ENCODE measurements at places on chromosomes 7 and 10.

DNA sequence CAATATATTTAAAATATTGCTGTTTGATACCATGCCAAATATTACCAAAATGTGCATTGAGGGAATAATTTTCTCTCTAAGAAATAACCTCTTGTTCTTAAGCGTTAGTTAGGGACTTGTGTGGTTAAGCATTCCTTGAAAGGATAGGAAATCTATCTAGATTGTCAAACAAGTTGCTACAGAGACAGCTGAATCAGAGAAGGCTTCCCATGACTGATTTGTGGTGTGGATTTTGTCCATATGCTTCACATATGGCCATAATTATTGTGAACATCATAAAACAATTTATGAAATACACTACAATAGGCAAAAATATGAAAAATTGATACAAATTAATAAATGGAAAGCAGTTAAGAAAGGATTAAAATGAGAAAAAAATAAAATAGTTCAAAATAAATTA lies 96.3 kb downstream of the GNAT3 start:
- DNase-seq = peak; percentile 29

- DNase-seq = no peak
These were observed 48.9 kb downstream of the CUX1 start for GRCh38 chr7:101866328-101866727.

DNA sequence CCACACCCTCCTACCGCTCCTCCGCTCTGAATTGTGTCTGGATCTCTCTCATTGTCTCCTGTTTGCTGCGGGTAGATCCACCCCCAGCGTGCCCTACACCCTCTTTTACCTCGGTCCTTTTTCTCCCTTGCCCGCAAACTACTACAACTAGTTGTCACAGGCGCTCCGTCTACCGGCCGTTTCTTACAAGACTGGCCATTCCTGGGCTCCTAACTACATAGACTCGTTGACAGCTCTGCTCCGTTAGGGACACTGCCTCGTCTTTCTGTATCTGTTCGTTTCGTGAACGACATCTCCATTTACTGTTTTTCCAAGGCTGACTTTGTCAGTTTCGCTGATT lies 786 bp downstream of the TAF3 start:
- peak; percentile 46 for DNase-seq

- DNase-seq = no peak
These were observed 53.1 kb upstream of the GTF2IRD1 start for GRCh38 chr7:74400420-74401136.

DNA sequence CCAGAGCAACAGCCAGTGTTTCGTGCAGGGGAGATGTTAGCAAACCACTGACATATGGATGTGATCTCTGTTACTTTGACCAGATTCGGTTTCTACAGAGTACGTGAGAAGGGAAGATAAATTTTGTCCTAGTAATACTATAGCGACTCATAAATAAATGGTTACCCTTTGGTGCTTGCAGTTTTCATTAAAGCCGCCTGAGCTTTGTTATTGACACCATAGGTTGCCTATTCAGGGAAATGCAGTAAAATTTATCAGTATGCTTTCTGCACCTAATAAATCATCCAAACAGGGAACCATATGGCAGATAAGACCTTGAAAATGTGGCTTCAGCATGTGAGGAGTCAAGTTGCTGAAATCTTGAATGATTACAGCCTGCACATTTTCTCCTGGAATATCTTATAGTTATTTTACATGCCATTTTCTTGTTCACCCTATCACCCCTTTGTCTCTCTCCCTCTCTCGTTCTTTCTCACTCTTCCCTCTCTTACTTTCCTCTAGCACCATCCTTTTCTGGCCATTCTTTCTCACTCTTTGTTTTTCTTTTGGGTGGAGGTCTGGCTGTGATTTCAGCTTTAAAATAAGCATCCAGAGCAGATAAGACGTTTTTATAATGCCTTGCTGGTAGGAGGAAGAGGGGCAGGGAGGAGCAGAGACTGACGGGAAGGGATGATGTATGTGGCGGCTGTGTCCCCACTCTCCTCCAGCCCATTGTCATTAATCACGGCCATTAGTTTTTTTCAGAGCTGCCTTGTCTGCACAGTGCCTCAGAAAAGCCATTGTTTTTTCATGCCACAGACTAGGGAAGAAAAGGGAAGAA lies 182.5 kb downstream of the LRMDA start:
- no peak for DNase-seq

GRCh38 chr10:34760606-34761005 lies 54.5 kb downstream of the PARD3 start:
- no peak for DNase-seq

GRCh38 chr10:51846856-51847506 lies 147.6 kb upstream of the CSTF2T start:
- no peak for DNase-seq

- no peak for DNase-seq
These were observed 140.8 kb upstream of the FAM20C start for GRCh38 chr7:51456-52068.

GRCh38 chr7:12323415-12323814 lies 80.2 kb downstream of the VWDE start:
- no peak for DNase-seq

- no peak for DNase-seq
These were observed 73.2 kb upstream of the GTF2I start for GRCh38 chr7:74584160-74584954.

GRCh38 chr10:112054516-112054915 lies 129.0 kb downstream of the GPAM start:
- DNase-seq = no peak

DNA sequence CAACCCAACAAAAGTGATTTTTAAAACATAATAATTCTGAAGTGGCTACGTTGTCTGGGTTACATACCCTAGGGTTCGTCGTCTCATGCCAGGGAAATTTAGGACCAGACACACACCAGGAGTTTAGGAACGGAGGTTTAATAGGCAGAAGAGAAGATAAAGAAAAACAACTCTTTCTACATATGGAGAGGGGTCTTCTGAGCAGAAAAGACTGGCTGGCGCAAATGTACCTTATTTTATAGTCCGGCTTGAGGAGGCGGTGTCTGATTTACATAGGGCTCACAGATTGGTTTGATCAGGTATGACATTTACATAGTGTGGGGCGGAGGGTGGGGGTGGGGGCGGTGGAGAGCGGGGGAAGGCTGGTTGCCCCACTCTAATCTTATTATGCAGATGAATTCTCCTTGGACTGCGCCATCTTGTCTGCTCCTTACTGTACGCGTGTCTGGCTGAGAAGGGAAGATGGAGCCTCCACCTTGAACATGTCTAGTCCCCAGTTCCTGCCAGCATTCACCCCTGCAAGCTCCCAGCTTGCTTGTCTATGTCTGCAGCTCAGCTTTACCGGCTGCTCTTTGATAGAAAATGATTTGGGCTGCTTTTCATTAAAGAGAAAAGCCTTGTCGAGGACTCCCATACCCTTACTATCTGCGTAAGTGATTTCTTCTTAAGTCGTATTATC lies 98.7 kb downstream of the RALA start:
- no peak for DNase-seq

DNA sequence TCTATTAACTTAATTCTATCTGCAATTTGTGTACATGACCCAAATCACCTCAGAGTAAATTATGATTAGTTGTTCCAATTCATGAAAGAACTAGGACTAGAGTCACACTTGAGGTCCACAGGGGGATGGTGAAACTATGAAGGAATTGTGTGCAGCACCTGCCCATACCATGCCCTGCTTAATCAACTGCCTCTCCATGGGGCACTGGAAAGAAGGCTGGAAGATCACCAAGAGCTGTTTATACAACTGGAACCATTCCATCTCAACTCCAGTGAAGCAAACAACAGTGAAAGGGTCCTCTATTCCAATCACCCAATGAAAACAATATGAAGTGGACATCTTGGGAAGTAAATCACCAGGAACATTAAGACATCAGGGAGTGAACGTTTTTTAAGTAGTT lies 98.7 kb upstream of the SEMA3D start:
- DNase-seq = no peak

DNA sequence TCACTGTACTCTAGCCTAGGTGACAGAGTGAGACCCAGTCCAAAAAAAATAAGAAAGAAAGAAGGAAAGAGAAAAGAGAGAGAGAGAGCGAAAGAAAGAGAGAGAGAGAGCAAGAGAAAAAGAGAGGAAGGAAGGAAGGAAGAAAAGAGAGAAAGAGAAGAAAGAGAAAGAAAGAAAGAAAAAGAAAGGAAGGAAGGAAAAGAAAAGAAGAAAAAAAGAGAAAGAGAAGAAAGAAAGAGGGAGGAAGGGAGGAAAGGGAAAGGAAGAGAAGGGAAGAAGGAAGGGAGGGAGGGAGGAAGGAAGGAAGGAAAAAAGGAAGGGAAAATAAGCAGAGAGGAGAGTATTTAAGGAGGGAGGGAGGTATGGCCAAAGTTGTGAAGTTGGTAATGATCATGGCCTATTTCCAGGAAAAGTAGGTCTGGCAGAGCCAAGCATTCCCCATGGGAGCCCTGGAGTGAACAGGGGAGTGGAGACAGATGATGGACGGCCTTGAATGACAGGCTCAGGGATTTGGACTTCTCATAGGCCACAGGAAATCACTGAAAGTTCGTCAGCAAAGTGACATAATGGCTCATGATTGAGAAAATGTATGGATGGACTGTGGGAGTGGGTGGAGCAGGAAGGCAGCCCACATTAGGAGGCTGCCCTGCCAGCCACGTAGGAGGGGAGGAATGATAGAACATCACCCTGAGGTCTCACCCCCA lies 44.8 kb upstream of the CUX1 start:
- no peak for DNase-seq

GRCh38 chr10:88440541-88440940 lies 142.6 kb downstream of the RNLS start:
- no peak for DNase-seq

GRCh38 chr10:52756295-52756694 lies 16.3 kb downstream of the MBL2 start:
- DNase-seq = no peak

DNA sequence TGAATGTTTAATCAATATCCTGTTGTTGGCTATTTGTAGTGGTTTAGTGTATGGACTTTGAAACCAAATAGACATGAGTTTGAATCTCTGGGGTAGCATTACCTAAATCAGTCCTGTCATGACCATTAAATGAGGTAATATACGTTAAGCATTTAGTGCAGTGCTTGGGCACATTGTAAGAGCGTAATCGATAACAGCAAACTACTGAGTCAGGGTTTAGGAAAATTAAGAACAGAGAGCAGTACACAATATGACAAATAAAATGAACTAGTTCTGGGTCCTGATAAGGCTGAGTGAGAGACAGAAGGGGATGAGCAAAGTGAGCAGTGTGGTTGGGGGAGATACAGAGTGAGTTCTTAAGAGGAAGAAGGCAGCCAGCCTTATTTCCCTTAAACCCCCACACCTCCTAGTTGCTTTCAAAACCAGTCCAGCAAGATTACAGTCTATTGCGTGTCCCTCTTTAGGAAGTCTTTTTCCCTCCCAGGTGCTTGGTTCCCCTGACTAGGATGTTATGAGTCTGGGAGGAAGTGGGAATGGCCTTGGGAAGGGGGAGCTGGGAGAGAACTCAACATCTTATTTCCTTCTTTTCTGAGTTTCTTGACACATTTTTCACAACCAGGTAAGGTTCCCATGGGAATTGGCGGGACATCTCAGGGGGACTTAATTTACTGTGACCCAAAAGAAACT lies 171.0 kb downstream of the SND1 start:
- DNase-seq = no peak

- DNase-seq = no peak
These were observed 213.3 kb upstream of the PHYHIPL start for GRCh38 chr10:58963101-58963534.

DNA sequence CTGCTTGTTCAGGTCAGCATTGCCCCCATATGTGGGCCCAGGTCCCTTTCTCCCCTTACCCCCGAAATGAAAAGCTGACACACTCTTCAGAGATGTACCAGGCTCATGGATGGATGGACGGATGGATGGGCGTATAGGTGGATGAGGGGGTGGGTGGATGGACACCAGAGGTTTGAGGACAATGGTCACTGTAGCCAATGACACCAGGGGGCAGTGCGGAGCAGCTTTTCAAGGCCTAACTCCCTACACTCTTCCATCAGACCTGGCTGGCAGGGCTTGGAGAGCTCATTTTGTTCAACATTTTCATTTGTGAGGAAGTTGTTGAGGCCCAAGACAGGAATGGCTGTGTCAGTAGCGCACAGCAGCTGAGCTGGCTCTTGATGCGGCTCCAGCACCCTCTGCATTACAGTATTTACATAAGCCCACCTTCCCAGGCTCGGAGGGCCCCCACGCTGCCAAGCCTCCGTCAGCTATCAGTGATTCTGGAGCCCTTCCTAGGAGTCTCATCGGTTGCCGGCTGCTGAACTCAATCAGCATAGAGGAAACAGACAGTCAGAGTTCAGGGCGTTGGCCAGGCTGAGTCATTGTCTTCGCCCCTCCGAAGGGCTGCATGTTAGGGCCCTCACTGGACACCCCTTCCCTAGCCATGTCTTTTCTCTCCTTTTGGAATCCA lies 11.6 kb upstream of the FFAR4 start:
- DNase-seq = peak; percentile 49

GRCh38 chr10:97891497-97892167 lies 42.0 kb downstream of the GOLGA7B start:
- DNase-seq = no peak

DNA sequence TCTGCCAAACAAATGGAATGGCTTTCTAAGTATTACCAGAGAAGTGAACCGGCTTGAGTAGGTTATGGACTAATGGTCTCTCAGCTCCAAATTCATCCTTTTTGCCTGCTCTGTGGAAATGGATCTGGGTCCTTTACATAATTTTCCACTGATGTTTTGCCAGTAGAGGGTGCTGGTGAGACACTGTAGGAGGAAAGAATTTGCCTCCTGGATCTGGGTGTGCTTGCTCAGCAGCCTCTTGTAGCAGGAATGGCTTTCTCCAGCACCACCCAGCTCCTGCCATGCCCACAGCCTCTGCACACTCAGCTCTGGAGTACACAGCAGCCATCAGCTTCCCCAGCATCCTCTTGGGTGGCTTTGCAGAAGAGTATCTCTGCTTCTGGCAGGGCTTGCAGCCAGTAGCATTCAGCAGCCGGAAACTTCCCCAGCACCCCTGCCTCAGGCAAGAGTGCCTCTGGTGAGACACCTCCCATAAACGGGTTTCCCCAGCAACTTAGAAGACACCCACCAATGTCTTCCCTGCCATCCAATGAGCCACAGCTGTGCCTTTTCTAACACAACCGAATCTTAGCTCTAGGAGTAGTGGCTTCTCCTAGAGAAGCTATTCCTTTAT lies 235.0 kb upstream of the PLPP4 start:
- no peak for DNase-seq

- DNase-seq = no peak
These were observed 153.6 kb downstream of the DYNC1I1 start for GRCh38 chr7:95925971-95926370.

- no peak for DNase-seq
These were observed 34.6 kb upstream of the ZNF273 start for GRCh38 chr7:64868499-64868898.

GRCh38 chr10:119414081-119414611 lies 128.4 kb downstream of the RGS10 start:
- peak; percentile 96 for DNase-seq
